ENCODE measurements at places on chromosomes 7 and 10.

DNA sequence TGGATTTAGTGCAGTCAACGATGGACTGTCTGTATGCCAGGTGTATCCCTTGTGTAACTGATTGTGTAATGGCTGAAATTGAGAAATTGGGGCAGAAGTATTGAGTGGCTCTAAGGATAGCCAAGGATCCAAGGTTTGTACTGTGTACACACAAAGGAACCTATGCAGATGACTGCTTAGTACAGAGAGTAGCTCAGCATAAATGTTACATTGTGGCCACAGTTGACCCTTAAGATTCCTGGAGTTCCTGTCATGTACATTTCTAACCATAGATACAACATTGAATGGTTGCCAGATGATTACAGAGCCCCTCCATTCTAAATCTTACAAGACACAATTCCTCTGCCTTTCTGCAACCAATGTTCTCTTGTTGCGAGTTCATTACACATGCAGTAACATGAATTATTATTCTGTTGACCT is 25.3 kb downstream of the CCDC126 start:
- DNase-seq, result no peak

- no peak for DNase-seq
Measured at GRCh38 chr10:60377042-60377352, 12.7 kb downstream of the ANK3 start.

DNA sequence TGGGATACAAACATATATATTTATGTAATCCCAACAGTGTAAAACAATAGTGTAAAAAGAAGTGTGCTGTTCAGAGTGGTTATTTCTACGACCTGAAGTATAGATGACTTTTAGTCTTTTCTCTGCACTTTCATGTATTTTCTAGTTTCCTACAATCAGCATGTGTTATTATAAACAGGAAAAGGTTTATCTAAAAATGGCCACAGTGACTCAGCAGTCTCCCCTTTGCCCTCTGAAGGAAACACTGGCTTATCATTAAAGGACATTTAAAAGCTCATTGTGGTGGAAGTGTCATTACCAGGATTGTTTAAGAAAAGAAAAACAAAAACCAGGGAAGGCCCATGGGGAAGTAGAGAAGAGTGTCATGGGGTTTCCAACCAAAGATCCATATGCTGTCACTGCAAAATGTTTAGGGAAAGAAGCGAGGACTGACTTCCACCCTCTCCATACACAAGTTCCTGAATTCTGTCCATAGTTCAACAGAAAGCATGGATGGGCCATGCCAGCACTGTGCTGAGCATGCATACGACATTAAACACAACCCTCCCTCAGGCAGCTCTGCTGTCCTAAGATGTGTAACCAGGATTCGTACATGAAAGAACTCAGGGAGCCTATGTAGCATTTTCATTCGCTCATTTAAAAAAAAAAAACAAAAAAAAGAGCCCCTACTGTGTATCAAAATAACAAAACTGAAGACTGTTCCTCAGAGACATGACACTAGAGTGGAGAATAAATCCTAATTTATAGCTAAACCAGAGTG is 10.2 kb downstream of the CYREN start:
- no peak for DNase-seq

DNA sequence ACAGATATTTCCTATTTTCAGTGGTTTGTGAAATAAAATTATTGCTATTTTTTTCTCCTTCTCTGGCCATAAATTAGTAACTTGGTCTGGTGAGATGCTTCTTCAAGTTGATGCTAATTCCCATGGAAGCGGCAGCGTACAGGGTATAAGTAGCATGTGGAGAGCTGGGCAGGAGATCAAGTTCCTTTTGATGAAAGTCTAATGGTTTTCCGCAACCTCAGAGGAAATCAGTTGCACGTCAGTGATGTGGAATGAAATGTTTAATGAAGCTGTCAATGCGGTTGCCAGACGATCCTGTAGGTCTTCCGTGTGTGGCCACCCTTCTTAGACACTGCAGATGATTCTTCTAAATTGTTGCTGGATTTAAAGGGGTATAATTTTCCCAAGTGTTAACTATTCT is 236.4 kb upstream of the GRM3 start:
- no peak for DNase-seq

DNA sequence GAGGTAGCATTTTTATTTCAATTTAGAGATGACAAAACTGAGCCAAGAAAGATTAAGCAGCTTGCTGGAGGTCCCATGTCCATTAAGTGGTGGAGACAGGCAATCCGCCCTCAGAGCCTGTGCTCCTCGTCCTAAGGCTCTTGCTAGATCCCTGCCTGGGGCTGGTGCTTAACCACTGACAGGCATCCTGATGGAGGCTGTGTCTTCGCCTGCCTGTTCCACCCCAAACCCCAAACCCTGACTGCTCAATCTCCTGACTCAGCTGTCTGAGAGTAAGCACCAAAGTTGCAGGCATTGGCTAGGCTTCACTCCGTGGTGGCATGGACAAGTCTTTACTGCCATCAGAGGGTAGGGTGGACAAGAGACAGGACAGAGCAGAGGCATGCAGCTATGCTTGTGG is 209.4 kb downstream of the POU6F2 start:
- DNase-seq, result no peak

GRCh38 chr7:111168182-111168581 is 77.3 kb downstream of the LRRN3 start:
- DNase-seq, result no peak
